Activated naive CD4-positive, alpha-beta T cell treated with anti-CD3 and anti-CD28 coated beads, Interleukin-2, amount 10 ng/mL, durations not matched to agents 7 days and 5 days (primary cell): ENCODE measurements at places on chromosomes 2 and 18.
A peak's percentile ranks its signal among the peaks of the same experiment; 100 is the strongest.

GRCh38 chr2:239811111-239811781, 213.9 kb downstream of the NDUFA10 start:
- no peak for DNase-seq

DNA sequence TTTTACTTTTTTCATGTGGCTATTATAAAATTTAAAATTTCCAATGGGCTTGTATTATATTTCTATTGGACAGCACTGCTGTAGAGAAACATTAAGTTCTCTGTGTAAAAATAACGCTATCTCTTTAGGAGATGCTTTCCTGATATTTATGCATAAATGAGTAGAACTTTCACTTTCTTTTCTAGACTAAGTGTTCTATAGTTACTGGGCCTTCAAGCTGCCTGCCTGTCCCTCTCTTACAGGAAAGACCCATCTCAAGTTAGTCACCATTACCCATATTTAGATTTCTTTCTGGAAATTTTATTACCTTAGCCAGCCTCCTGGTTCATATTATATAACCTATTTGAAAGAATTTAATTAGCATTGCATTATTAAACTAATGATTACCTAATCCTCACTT, 4.8 kb downstream of the ITGA4 start:
- no peak for DNase-seq

DNA sequence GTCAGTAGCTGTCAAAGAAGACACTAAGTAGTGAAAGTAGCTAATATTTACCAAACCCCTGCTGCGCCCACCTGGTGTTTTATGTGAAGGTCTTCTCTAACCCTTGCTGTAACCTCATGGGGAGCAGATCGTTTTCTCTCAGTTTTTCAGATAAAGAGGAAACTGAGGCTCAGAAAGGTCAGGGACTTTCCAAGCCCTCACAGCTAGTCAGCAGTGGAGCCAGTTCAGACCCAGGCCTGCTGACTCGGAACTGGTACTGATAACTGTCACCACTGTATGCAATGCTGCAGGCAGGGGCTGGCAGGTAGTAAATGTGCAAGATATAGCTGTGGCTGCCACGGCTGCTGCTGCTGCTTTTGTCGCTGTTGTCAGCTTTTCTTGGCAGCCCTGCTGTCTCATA, 69.1 kb downstream of the LRRFIP1 start:
- peak; percentile 52 for DNase-seq

DNA sequence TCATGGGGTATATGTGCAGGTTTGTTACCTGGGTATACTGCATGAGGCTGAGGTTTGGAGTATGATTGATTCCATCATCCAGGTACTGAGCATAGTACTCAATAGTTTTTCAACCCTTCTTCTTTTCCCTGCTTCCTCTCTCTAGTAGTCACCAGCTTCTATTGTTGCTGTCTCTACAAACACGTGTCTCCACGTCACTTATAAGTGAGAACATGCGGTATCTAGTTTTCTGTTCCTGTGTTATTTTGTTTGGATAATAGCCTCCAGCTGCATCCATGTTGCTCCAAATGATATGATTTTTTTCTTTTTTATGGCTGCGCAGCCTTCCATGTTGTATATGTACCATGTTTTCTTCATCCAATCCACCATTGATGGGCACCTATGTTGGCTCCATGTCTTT, 214.8 kb upstream of the TFPI start:
- no peak for DNase-seq

GRCh38 chr2:66426244-66427111, 8.4 kb upstream of the MEIS1 start:
- no peak for DNase-seq

GRCh38 chr18:54506516-54507261, 84.4 kb upstream of the DYNAP start:
- DNase-seq: no peak

GRCh38 chr18:28767727-28768211, 590.8 kb upstream of the CDH2 start:
- no peak for DNase-seq

DNA sequence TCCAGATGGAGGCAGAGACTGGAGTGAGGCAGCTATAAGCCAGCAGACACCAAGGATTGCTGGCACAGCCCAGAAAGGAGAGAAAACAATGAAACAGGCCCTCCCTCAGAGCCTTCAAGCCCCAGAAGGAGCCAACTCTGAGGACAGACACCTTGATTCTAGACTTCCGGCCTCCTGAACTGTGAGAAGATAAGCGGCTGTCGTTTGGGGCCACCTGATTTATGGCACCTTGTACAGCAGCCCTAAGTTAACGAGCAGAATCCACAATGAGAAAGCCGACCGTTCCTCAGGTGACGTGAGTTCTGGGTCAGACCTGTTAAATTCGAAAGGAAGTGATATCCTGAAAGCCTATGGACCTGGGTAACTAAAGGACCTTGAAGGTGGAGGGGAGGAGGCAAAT, 7.3 kb upstream of the CNDP2 start:
- DNase-seq: peak; percentile 5

DNA sequence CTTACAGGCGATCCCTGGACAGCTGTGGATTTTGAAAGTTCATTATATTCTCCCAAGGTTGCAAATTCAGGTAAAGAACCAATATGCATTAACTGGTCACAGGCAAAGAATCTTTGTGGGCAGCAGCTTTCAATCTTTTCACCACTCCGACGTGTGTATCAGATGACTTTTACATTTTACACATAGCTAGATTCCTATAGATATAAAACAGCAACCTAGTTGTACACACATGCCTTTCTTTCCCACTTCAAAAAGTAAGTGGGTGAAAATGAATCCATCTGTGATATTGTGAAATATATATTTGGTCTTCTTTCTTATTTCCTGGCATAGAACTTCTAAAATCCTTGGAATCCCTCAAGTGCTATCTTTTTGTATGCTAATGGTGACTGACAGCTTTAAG, 72.5 kb downstream of the SCG2 start:
- DNase-seq: no peak

DNA sequence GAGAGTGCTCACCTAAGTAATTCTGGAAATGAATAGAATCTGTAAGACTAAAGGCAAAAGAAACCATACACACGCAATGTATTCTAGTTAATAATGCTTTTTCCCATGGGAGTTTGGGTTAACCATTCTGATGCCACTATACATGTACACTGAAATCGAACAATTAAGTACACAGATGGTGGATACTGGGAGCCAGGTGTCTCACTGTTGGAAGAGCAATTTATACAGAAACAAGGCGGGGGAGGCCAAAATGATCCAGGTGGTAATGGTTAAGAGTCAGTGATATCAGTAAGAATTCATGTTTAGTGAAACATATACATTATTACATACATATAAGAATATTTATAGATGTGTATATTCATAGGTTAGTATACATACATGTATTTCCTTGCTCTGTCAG, 67.2 kb downstream of the TMEM131 start:
- no peak for DNase-seq

DNA sequence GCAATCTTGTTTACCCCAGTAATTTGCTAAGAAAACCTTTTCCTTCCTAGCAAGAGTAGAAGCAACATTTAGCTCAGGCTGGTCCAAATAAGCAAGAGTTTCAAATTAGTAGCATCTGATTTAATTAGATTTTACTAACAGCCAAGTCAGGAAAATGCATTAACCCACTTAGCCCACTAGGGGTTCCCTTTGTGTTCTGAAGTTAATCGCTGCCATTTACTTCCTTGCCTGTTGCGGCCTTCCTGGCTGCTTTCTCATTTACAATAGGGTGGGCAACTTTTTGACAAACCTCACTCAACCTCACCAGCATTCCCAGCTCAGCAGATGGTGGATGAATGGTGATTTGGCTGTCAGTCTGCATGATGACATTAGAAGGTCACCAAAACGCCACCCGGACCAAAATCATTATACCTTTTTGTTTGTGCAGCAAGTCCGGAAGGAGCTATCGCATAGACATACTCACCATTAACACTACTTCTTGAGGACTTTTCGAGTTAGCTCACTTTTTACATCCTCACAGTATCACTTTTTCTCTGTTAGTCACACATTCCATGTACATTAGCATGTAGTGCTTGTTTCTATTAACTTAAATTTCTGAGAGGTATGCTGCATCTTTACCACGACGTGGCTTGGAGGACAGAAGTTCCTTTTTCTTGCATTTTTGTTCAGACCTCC, 101.5 kb upstream of the SETBP1 start:
- no peak for DNase-seq

DNA sequence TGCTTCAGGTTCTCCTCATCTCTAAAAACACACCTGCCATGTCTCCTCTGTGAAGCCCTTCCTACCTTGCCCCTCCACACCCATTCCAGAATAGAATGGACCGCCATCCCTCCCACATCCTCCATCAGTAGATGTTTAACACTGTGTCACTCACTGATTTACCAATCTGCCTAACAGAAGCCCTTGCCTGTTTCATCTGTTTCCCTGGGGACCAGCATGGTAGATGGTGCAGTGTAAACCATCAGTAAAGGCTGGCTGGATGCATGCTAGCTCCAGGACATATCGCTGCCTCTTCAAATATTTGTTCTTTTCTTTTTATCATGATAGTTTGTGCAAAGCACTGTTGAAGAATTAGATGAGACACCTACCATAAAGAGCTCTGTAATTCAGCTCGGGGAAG, 271.4 kb downstream of the PIEZO2 start:
- no peak for DNase-seq

DNA sequence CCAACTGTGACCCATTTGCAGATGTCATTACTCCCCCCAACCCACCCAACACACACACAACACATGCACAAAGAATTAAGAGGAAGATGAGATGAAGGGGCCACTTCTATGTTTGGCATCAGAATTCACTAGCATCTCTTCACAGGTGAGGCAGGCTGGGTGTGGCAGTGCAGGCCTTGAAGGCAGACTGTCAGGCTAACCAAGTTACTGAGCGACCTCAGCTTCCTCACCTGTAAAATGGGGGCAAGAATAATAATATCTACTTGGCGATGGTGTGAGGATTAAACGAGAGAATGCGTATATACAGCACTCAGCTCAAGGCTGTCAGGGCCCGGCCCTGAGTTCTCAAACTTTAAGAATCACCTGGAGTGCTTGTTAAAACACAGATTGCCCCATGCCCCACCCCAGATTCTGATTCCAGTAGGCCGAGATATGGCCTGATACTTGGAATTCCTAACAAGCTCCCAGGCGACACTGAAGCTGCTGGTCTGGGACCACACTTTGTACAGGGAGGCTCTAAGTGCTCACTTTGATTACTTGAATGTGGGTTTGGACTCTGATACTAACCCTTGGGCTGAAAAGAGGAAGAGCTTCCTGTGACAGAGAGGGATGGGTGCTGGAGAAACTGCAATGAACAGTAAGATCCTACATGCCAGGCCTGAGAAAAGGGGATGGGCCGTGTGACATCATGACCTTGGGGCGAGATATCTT, 1.1 kb downstream of the ACTG2 start:
- no peak for DNase-seq

GRCh38 chr2:72781480-72781879, 44.4 kb downstream of the EXOC6B start:
- DNase-seq: no peak

DNA sequence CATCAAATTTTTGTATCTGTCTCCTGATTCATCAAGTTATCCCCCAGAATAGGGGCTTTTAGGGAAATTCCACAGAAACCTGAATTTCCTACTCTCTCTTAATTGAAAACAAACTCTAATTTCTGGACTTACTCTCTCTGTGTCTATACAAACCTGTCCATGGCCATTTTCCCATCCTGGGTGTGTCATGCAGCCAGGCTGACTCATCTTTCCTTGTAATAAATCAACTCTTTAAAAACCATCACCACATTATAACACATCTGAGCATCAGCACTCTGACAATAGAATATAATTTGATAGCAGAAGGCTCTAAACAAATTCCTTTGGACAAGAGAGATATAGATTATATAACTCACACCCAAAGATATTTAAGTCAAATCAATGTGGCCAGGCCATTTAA, 610.2 kb downstream of the DCC start:
- no peak for DNase-seq

DNA sequence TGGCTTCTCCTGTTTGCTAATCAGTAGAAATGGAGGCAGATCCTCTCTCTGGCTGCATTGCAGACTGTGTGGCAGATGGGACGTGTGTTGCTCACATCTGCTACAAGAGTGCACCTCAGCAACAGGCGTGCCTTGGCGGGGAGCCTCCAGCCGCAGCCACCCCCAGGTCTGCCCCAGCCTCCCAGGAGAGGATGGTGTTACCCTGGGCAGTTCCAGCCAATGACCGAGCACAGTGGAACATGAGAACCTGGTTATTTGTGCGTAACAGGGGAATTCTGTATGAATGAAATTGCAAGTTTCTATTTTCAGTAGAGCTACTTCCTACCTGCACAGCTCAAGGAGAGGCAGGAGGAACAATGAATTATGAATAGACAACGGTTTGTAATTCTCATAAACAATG, 130.6 kb upstream of the CBLN2 start:
- DNase-seq: no peak

- no peak for DNase-seq
These were observed 29.5 kb downstream of the PKDCC start for GRCh38 chr2:42077343-42077742.

GRCh38 chr2:238846378-238846627, 1.6 kb upstream of the TWIST2 start:
- no peak for DNase-seq

DNA sequence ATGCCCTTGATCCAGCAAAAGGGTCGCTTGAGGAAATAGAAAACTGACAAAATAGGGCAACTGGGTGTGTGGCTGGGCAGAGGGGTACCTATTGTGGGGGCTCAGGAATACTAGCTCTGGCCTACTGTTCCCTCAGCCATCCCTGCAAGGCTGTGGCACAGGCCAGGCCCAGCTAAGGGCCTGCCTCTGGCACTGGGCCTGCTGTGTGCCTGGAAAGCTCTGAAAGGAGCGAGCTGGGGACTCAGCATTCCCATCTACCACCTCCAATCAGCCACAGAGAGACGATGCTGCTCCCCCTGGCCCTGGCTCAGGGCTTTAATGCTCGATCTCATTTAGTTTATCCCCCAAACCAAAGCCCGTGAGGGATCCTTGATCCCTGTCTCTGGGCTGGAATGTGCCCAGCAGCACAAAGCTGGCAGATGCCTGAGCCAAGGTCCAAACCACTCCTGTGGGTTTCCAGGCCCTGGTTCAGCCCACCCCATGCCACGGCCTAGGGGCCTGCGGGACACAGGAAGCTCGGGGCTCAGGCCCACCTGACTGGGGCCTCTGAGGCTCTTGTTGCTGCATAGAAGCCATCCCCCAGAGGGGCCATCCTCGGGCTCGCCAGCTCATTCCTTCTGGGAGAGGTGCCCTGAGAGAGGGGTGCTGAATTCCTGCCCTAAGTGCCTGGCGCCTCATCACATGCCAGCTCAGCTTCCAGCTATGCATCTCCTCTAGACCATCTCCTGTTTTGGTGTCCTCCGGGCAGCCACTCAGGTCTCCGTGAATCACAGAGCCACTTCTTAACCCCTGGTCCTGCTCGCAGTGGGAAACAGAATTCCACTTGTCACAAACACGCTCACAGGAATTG, 43.0 kb upstream of the KCNF1 start:
- no peak for DNase-seq

DNA sequence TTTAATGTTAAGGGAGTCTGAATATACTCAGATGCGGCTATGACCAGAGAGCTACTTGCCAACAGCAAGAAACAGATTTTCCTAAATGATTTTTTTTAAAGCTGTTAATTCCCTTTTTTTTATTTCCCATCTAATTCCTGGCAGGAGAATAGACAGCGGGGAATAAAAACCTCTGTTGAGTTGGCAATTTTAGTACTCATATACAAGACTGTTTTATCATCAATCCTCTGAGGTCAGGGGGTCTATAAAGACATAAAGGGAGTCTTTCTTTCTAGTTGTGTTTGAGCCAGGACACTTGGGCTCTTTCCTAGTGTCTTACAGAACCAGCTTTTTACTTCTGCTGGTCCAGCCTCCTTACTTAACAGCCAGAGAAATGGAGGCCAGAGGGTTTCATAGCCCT, 29.4 kb downstream of the MAIP1 start:
- DNase-seq: no peak

- DNase-seq: no peak
These were observed 23.1 kb upstream of the TNFAIP6 start for GRCh38 chr2:151334082-151334815.
